Stimulated activated CD8-positive, alpha-beta memory T cell treated with anti-CD3 and anti-CD28 coated beads, Interleukin-7, amount 100 ng/mL, for 1 hour (primary cell): ENCODE measurements at places on chromosomes 11 and 22.
A peak's percentile ranks its signal among the peaks of the same experiment; 100 is the strongest.

GRCh38 chr22:38309614-38310517, 7.4 kb downstream of the CSNK1E start:
- DNase-seq = no peak

DNA sequence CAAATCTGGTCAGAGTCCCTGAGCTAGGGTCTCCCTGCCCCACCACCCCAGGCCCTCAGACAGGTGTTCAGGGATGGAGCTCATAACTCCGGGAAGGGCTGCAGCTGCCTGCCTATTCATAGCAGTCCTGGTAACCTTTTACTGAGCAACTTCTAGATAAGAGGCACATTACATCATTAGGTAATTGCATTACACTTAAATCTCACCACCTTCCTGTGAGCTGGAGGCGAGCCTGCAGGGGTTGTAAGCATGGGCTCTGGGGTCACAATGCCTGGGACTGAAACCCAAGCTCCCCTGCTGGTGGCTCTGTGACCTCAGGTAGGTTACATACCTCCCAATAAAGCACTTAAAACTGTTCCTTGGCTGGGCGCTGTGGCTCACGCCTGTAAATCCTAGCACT, 22.5 kb downstream of the TP53I11 start:
- DNase-seq = no peak

- DNase-seq = no peak
Measured at GRCh38 chr22:21919526-21920307, 32.9 kb downstream of the PPM1F start.

GRCh38 chr22:49738006-49738405, 89.7 kb downstream of the BRD1 start:
- DNase-seq = no peak

DNA sequence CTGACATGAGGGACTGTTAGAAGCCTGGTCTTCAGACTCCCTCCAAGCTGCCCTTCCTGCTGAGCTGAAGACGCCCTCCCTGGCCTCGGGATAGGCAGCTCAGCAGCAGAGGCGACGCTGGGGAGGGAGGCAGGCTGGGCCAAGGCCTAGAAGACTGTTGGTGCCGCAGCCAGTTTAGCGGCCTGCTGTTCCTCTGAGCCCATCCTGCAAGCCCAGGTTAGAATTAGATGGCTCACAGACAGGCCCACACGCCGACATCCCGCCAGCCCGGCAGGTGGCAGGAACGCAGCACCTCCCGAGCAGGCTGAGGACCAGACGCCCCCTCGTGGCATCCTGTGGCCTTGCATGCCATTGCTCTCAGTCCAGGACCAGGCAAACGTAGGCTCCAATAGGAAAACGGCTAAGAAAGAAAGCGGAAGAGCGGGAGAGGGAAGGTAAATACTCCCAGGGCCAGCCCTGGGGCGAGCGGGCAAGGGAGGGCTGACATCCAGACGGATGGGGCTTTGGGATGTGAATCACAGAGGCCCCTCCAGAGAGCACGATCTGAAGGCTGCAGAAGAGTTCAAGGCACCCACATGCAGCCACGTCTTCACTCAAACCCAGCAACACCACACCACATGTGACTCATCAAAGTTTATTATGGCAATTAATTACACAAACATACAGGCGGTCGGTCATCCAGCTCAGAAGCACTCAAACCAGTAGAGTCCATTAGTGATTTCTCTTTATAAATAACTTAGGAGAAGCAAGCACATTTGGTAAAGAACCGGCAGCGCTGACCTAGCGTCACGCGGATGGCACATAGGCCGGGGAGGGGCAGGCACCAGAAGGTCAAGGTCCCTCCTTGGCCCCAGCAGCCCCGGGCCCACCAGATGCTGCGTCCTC, 27.6 kb downstream of the CD5 start:
- DNase-seq = peak; percentile 80

- no peak for DNase-seq
Measured at GRCh38 chr11:8277691-8278090, 14.0 kb upstream of the LMO1 start.

- DNase-seq = no peak
Measured at GRCh38 chr11:19769820-19770219, 57.2 kb downstream of the NAV2 start.

DNA sequence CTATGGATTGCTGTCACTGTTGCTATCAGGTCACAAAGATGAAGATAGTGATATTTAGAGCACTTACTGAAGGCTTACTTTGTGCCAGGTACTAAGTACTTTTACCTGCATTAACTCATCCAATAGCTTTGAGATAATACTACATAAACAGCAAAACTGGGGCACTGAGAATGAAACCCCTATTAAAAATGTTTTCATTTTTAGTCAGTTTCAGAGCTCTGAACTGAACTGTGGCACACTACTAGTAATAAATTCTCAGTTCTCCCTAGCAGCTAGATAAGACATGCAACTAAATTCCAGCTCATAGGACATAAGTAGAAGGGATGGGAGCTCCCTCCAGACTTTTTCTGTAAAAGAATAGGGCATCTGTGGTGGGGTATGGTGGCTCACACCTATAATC, 24.0 kb downstream of the ARFGAP3 start:
- no peak for DNase-seq

GRCh38 chr11:86738568-86738967, 61.8 kb upstream of the PRSS23 start:
- no peak for DNase-seq

DNA sequence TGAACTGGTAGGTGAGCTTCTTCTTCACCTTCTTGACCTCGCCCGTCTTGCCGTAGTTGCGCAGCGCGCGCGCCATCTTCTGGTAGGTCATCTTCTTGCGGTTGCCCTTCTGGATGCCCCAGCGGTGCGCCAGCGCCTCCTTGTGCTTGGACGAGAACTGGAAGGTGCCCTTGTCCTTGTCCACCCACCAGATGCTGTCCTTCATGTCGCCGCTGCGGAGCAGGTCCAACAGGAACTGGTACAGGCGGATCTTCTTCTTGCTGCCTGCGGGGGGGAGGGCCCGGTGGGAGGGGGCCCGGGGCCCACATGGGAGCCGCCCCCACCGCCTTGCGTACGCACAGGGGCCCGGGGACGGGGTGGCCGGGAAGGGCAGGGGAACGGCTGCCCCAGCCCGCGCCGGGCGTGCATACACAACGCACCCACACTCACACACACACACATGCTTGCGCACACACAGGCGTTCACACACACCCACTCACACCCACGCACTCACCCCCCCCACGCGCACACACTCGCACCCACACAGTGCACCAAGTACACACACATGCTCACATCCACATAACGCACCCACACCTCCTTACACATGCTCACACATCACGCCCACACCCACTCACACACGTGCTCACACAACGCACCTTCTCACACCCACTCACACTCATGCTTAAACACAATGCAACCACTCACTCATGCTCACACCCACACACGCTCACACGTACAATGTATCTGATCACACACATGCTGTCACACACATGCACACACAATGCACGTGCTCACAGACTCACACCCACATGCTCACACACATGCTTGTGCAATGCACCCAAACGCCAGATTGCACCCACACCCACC, 3.0 kb upstream of the MYBPC3 start:
- no peak for DNase-seq

- DNase-seq = no peak
Measured at GRCh38 chr22:43389227-43389836, 22.5 kb upstream of the MPPED1 start.

DNA sequence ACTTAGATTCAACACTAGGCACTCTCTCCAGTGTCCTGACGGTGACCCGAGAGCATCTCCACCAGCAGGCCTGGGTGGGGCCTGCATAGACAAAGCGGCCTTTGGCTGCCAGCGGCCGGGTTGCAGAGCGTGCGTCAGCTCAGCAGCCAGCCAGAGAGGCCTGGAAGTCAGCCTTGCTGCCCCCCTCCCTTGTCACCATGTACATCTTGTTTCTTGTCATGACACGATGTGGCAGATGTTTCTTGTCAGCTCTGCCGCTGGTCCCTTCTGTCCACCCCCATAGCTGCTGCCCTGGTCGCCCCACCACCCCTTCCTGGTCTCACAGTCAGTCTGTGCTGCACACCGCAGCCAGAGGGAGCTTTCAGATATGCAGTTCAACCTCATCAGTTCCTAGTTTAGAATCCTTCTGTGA, 33.1 kb upstream of the CBX7 start:
- no peak for DNase-seq

DNA sequence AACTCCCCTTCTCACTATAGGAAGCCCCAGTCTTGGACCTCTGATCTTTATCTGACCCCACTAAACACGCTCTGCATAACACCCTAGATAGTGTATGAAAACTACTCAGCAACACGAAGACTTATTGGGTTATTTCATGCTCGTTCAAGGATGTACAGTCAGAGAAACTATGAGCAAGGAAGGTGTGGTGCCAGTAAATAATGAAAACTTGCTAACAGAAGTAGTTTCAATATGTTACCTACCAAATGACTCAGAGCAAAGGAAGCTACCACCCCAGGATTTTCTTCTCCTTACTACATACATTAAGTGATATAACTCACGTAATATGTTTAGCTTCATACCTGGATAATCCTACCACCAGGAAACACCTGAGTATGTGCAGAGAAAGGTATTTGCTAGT, 25.9 kb upstream of the LYVE1 start:
- DNase-seq = no peak

- no peak for DNase-seq
Measured at GRCh38 chr22:27663812-27664211, 137.7 kb downstream of the MN1 start.

GRCh38 chr11:93784935-93785360, 866 bp downstream of the MED17 start:
- no peak for DNase-seq

GRCh38 chr11:46920755-46921154, 2.4 kb upstream of the LRP4 start:
- DNase-seq = no peak

- no peak for DNase-seq
Measured at GRCh38 chr11:130839981-130840666, 76.2 kb downstream of the SNX19 start.

GRCh38 chr11:111645657-111646316, 43.5 kb downstream of the SIK2 start:
- no peak for DNase-seq

GRCh38 chr11:134584001-134584561, 172.0 kb upstream of the B3GAT1 start:
- no peak for DNase-seq

DNA sequence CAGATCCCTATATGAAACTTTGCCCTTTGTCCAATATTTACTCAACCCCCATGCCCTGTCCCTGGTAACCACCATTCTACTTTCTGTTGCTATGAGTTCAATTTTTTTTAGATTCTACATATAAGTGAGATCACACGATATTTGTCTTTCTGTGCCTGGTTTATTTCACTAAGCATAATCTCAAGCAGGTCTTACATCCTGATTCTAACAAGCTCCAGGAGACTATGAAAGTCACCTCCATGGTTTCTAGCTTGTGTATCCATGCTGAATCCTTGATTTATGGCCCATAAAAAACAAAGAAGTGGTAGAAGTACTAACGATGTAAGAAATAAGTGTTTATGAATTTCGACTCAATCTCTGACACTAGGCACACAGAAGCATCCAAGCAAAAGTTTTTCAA, 68.0 kb downstream of the OR5AK2 start:
- DNase-seq = no peak

DNA sequence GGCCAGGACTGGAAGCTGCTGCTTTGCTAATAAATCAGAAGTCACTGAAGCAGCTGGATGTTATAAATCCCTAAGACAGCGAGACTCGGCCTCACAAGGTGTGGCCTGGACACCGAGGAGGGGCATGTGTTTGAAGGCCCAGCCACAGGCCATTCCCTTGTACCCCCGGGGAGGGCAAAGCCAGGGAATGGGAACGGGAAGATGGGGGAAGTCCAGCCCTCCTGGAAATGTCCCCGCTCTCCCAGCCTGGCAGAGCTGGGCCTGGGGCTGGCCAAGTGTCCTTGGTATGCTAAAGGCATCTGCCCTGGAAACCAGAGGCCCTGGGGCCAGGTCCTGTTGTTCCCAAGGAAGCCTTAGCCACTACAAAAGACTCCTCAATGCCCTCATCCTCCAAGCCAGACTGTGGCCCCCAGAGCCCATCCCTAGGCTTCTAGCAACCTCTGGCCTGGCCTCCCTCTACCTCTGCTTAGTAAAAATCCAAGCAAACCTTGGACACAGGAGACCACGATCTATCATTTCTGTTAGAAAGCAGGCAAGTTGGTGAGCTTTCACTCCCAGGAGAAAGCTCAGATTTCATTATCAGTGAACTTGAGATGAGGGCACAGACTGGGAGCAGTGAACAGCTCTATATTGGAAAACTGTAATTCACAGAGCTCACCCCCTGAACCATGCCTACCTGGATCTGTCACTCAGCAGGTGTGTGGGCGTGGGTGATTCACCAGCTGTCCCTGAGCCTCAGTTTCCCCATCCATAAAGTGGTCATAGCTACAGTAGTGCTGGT, 11.0 kb downstream of the CHST1 start:
- no peak for DNase-seq

- no peak for DNase-seq
Measured at GRCh38 chr22:33793475-33793874, 126.8 kb downstream of the LARGE1 start.

DNA sequence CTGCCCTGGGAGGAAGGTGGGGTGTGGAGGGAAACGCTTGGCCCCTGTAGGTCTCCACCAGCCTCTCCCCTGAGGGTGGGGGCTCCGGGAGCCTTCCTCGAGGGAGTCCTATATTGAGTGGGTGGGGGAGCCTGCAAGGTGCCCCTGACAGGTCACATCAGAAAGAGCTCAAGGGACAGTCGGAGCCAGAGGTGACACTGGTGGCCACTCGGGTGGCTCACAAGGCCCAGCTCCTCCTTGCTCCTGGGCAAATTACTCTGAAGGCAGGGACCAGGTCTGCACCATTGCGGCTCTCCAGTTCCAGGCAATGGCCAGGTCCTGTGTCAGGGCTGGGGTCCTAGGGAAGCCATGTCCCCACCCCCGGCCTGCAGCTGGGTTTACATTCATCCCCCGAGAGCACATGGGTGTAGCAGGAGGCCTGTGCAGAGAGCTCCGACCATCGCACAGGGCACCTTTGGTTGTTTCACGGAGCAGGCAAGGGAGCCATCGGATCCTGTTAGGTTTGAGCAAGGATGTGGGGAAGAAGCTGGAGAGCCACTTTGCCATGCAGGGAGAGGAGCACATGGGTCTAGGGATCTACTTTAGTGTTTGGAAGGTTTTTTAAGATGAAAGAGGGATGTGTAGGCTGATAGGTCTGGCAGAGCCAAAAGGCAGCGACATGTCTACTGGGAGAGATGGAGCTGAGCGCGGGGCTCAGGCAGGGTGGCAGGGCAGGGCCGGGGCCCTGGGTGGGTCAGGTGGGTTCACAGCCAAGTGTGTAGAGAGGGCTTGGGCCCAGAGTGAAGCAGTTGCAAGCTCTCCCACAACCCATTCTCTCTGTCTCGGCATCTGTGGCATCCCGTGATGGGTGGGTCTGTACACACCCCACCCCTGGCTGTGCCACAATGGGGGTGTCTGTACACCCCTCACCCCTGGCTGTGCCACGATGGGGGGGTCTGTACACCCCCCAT, 14.8 kb downstream of the CCND1 start:
- DNase-seq = no peak

- DNase-seq = no peak
Measured at GRCh38 chr11:88313441-88313840, 24.1 kb downstream of the CTSC start.

GRCh38 chr11:2108675-2109491, 30.3 kb downstream of the IGF2 start:
- no peak for DNase-seq
